ENCODE measurements at places on chromosomes 6 and 20.

- DNase-seq, result no peak
These were observed 170.0 kb downstream of the SOD2 start for GRCh38 chr6:159522877-159523547.

GRCh38 chr6:53513519-53513966 lies 31.4 kb downstream of the GCLC start:
- no peak for DNase-seq

GRCh38 chr6:15308435-15309213 lies 62.8 kb downstream of the JARID2 start:
- no peak for DNase-seq

GRCh38 chr20:33830371-33830770 lies 19.2 kb downstream of the CHMP4B start:
- DNase-seq, result peak; percentile 79

DNA sequence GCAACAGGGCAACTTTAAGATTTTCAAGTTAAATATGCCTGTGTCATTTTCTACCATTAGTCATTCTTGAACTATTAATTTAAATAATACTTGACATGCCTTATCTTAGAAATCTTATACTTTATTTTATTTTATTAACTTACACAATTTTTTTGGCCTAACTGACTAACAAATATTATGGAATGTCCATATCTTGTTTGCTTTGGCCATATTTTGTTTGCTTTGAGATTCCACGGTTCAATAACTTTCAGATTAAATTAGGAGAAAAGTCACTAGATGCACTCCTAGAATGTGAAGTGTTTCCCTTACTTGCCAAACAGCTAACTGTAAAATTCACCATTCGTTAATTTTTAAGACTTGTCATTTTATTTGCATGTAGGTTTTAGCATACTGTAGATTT lies 684.0 kb upstream of the MANEA start:
- DNase-seq, result no peak

DNA sequence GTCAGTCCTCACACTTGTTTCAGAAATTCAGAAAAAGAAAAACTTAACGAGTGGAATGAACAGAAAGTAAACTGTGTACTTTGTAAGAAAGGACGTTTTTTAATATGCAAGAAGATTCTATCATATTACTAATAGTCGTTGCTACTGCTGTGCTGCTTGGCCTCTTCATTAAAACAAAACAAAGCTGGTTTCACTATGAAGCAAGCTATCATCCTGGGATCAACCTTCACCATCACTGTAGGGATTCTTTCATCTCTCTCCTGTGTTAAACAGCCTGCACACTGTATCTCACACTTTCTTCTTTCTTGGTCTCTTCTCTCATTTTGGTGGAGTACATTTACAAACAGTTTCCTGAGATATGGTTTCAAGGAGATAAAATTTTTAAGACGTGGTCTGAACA lies 284.2 kb downstream of the BTBD9 start:
- no peak for DNase-seq

DNA sequence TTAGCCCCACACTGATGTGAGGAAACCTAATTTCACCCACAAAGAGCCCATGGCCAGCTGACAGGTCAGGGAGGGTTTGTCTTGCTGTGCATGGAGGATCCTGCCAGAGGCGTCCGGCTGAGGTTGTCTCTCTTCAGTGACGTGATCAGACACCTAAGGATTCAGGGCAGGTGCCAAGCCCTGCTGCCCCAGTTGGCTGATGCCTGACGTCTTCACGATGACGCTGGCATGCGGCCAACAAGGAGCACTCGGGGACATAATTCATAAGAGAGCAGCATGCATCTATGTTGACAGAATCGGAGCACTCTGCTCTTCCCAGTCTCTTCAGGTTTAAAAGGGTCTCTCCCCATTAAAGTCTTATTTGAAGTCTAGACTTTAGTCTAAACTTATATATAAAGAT lies 47.8 kb downstream of the PSMB1 start:
- DNase-seq, result no peak

GRCh38 chr6:98832284-98833056 lies 1.9 kb upstream of the POU3F2 start:
- peak; percentile 50 for DNase-seq

GRCh38 chr6:51350308-51350904 lies 531.7 kb downstream of the TFAP2B start:
- no peak for DNase-seq

- no peak for DNase-seq
These were observed 110.1 kb downstream of the TNFAIP3 start for GRCh38 chr6:137977206-137977605.

DNA sequence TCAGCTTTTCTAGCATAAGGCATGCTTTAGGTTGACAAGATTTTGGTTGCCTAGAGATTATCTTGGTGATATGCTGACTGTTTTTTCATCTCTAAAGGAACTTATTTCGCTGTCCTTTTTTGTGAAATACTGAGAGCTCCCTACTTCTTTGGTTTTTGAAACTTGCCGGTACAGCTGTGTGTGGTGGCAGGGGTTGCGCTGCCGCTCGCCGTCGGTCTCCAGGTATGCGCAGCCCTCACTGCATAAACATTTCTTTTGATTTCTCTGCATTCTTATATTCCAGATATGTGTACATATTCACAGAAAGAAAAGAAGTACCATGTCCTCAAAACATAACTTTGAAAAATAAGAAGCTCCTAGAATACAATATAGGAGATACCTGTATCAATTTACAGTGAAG lies 106.4 kb upstream of the SYNDIG1 start:
- no peak for DNase-seq

GRCh38 chr6:47132724-47133123 lies 90.6 kb upstream of the ADGRF1 start:
- DNase-seq, result no peak

GRCh38 chr6:155611742-155612141 lies 156.1 kb upstream of the NOX3 start:
- no peak for DNase-seq

- DNase-seq, result no peak
These were observed 61.4 kb downstream of the SCAND1 start for GRCh38 chr20:35892871-35893270.

- no peak for DNase-seq
These were observed 19.9 kb downstream of the ACSS1 start for GRCh38 chr20:25038103-25038410.

DNA sequence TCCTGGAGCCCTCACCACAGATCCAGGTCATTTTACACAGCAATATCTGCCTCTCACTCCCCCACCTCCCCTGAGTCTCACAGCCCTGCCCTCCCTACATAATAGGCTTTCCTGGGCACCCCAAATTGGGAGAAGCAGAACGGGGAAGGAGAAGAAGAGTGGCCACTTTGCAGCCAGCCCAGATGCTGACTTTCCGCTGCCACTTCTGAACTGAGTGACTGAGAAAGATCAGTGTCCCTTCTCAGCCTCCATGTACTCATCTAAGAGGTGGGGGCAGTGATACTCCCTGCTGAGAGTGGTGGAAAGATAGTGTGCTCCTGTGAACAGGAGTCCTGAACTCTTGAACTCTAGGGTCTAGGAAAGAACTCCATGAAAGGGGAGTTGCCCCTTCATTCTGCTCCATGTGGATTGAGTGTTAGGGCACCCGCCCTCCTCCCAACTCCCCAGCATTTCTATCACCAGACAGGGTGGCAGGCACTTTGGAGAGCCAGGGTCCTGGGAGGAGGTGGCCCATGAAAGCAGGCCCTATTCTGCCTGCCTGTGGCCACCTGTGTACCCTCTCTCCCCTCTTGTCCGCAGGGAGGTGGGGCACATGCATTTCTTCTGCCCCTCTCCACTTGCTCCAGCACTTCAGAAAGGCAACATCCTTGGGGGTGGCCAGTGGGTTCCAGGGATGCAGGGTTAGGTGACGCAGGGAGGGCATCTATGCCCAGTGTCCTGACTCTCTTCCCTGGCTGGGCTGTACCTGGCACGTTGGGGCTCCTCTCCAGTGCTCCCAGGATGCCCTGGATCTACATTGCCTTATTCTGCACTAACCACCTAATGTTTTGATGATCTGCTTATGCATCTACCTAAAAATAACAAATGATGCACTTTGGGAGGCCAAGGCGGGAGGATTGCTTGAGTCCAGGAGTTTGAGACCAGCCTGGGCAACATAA lies 38.3 kb upstream of the MRPS18A start:
- DNase-seq, result no peak

DNA sequence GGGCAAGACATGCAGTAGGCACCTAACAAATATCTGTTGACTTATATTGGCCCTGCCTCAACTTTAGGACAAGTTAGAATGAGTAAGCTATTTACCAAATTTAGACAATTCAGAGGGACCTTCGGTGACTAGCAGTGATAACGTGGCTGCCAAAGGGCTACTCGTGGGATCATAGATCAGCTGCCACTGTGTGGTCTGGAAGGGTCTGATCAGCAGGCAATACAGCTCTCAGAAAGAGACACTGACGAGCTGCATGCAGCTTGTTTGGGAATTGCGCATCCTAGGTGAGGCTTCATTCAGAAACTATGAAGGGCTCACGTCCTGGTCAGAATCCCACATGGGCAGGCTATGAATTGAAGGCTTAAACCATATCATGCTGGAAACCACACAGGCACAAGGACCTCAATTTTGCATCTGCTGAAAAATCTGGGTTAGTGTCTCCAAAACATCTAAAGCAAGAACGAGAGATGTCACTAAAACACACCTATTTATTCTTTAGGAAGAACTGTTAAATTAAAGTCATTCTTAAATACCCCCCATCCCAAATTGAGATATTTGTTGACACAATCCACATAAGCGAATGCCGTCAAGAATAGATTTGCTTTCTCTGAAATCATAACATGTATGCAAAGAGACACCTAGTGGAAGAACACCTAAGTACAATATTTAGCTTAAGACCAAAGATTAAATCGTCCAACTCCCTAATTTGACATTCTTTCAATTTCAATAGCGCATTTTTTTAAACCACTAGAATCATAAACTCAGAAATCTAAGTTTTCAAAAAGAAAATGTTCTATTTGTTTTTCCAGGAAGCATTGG lies 79.6 kb downstream of the IPCEF1 start:
- peak; percentile 41 for DNase-seq

GRCh38 chr20:51812861-51813260 lies 10.5 kb upstream of the SALL4 start:
- DNase-seq, result no peak

GRCh38 chr6:83867527-83868161 lies 8.2 kb downstream of the CYB5R4 start:
- peak; percentile 69 for DNase-seq

DNA sequence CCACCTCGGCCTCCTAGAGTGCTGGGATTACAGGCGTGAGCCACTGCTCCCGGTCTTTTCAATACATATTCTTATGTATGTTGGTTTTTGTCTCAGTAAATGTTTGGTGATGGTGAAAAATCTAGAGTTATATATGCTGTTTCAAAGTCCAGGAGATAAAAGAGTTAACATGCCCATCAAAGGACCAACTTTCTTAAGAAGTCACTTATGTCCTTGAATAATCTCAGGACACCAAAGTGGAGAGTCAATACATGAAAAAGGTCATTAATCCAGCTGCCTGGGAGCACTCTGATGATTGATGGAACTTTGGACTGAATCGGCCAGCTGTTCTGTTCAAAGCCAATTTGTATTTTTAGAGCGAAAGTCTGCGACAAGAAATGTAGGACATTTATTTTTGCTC lies 59.8 kb upstream of the HDAC2 start:
- DNase-seq, result no peak

GRCh38 chr6:106790149-106790770 lies 160.9 kb downstream of the QRSL1 start:
- DNase-seq, result no peak

- DNase-seq, result no peak
These were observed 324.1 kb upstream of the SYNCRIP start for GRCh38 chr6:85966828-85967227.

GRCh38 chr6:98871057-98871456 lies 36.7 kb downstream of the POU3F2 start:
- peak; percentile 7 for DNase-seq

Data from myocyte (in vitro differentiated cells).